ENCODE measurements at places on chromosomes 4 and X. TPM values are rescaled to one million over a fixed set of nuclear protein-coding genes. Genes with fewer than 3 reads are reported as not detected.

Gene ZDHHC15
- not detected for total RNA-seq

Gene TNMD
- not detected for total RNA-seq

Gene KCNE5
- 1.3 TPM for total RNA-seq

Gene PAGE4
- total RNA-seq: not detected

Gene AMTN
- not detected for total RNA-seq

Gene ARSJ
- total RNA-seq: 23.9 TPM

Gene CTAG2
- total RNA-seq: not detected

Gene MAGEB17
- not detected for total RNA-seq

Gene CRLF2
- not detected for total RNA-seq

Gene SORCS2
- total RNA-seq: 0.22 TPM

Gene GTPBP6
- 54.3 TPM for total RNA-seq

Gene NWD2
- not detected for total RNA-seq

Gene NR3C2
- 2.6 TPM for total RNA-seq

Gene PAGE1
- total RNA-seq: not detected

Gene RRH
- 0.14 TPM for total RNA-seq

Gene AFP
- 0.57 TPM for total RNA-seq

Gene PPP2R3B
- total RNA-seq: 7.7 TPM

Gene AASDH
- total RNA-seq: 11.6 TPM

Gene ARMCX6
- 24.9 TPM for total RNA-seq

Gene RPA4
- 1.9 TPM for total RNA-seq

Gene IL15
- total RNA-seq: 7.0 TPM

Gene FOXR2
- not detected for total RNA-seq

Gene PPEF1
- not detected for total RNA-seq
